ENCODE measurements at places on chromosomes 12 and 14.
A peak's percentile ranks its signal among the peaks of the same experiment; 100 is the strongest.

GRCh38 chr14:46140445-46140844 lies 511.1 kb downstream of the RPL10L start:
- no peak for DNase-seq

DNA sequence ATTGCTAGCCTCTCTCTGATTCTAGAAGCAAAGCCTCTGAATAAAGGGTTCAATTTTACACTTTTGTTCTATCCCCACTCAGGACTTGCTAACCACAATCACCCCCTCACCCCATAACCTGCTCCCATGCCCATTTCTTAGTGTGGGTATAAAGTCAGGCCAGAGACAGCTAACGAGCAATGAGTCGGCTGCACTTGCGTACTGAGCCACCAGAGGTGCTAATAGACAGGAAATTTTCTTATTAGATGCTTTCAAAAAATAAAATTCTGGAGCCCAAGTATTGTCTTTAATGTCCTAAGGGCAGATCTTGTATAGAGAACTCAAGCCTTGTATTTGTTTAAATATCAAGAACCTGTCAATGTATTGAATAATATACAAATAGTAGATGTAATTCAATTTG lies 256.9 kb downstream of the SYT1 start:
- DNase-seq, result no peak

GRCh38 chr14:71242237-71242748 lies 335.0 kb downstream of the PCNX1 start:
- DNase-seq, result no peak

- DNase-seq, result no peak
Measured at GRCh38 chr14:47919997-47920396, 244.6 kb upstream of the MDGA2 start.

- DNase-seq, result no peak
Measured at GRCh38 chr12:77882709-77883108, 52.0 kb downstream of the NAV3 start.

DNA sequence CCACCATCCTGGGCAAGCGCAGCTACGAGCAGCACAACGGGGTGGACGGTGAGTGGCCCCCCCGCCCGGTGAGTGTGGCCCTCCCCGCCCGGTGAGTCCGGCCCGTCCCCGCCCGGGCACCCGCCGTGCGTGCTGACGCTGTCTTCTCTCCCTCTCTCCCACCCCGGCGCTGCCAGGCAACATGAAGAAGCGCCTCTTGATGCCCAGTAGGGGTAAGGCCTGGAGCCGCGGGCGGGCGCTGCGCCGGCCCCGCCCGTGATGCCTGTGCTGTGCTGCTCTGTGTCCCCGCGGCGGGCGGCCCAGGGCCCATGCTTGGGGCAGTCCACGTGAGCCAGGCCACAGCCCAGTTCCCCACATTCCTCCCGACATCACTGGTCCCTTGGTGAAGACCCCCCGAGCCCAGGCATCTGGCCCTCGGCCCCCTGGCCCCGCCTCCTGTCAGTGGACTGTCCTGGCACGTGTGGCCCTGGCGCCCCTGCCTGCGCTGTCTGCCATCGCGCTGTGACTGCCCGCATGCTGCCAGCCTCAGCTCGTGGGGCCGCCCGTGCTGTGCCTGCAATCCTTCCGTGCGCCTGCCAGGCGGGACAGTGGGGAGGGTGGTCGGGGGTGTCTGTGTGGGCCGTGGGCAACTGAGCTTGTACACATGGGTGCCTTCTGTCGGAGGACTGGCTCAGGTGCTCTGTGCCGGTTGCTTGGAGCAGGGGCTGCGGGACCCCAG lies 7.9 kb upstream of the CRIP2 start:
- DNase-seq, result no peak

- no peak for DNase-seq
Measured at GRCh38 chr12:27488479-27488878, 35.5 kb upstream of the PPFIBP1 start.

GRCh38 chr12:132354982-132355680 lies 25.7 kb upstream of the GALNT9 start:
- DNase-seq, result no peak

DNA sequence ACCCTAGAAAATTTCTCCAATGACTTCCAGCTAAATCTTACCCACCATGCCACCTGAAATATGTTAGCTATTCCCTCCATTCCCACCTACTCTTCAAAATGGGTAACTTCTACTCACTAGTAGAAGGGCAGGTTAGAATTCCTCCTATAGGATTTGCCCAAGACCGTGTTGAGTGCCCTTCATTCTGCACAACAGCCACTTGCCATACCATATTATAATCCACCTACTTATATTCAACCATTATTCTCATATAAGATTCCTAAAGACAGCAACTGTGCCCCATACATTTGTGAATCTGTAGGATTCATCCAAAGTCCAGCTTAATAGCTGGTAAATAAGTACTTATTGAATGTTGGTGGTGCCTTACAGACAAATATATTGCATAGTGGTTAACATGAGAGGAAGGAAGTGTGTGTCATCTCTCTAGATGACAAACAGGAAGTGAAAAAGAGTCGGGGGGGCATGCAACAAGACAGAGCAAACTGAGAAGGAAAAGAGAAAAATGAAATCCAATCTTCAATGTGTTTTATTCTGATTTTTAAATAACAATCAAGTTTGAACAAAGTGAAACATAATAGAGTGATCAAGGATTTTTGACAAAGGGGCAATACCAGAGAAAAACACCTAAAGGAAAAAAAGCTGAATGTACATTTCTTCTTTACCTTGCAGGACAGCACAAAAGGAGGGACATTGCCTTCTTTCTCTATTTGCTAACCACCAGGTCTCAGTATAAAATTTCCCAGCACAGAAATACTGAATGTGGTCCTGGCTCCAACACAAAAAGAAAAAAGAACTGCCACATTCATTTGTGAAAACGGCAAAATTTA lies 389.3 kb upstream of the USP15 start:
- DNase-seq, result no peak

- no peak for DNase-seq
Measured at GRCh38 chr14:82190742-82191141, 657.1 kb upstream of the SEL1L start.

GRCh38 chr12:22110176-22110575 lies 64.2 kb downstream of the CMAS start:
- no peak for DNase-seq

- DNase-seq, result peak; percentile 71
Measured at GRCh38 chr12:67710582-67710981, 62.0 kb downstream of the DYRK2 start.

- peak; percentile 99 for DNase-seq
Measured at GRCh38 chr14:65356327-65356836, 56.1 kb upstream of the FUT8 start.

DNA sequence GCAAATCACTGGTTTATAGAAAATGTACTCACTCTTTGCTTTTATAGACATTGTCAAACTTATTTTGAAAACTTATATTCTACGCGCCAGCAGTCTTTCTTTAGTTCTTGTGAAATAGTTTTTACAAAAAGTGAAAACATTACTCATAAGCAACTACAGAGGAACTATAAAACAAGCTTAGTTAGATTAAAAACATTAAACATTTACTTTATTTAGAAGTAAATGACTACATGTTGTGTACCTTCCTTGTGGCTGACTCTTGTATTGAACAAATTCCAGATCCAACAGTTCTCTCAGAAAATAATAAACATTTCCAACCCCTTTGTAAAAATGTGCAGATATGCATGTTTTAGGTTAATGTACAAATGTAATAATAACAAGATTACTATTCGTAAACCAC lies 198.5 kb downstream of the SOX5 start:
- no peak for DNase-seq

DNA sequence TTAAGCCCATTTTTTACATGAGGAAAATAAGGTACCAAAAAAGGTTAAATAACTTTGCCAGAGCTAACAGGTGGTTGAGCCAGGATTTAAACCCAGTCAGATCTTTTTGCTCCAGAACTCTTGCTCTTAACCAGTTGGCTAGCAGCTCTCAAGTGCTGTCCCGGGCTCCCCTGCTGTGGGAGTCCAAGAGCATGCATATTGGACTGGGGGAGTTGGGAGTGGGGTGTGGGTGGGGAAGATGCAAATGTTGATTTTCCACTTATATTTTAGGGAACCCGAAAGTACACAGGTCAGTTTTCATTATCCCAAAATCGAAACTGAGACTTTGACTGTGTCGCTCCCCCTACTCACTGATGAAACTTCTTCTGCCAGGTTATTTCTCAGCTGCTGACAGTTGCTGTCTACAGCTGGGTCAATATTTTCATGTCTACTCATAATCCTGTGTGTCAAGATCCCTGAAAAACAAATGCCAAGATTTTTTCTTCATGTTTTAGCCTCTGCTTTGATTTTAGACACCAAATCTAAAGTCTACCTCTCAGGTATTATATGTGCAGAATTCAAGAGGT lies 172.3 kb upstream of the TMPO start:
- no peak for DNase-seq

- DNase-seq, result no peak
Measured at GRCh38 chr12:84913129-84913515, 523 bp upstream of the SLC6A15 start.

DNA sequence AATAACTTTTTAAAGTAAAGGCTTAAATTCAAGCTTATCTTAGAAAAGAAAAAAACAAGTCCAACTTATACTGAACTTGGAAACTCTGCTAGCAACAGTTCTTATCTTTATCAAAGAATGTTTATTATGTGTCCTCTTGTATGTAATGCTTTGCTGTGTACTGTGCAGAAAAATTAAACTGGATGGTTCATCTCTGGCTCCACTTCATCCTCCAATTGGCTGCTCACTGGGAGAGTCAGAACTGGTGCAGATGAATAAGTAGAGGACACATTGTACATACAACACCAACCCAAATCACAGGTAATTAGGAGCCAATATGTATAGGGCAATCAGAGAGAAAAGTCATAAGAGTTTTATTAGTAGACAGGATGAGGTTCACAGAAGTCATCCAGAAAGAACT lies 123.6 kb upstream of the NAP1L1 start:
- no peak for DNase-seq

GRCh38 chr12:116508145-116509121 lies 50.7 kb upstream of the MAP1LC3B2 start:
- no peak for DNase-seq

DNA sequence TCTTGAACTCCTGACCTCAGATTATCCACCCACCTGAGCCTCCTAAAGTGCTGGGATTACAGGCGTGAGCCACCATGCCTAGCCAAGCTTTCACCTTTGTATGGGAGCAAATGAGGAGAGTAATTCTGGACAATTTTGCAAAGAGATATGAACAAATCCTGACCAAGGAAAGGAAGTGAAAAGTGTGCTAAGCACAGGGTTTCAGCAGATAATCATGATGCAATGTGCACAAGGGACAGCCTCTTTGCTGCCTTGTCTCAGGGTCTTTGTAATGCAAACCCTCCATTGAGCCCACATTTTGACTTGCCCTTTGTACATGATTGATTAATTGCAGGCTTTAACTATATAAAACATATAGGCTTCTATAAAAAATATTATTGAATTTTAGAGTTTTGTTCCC lies 9.2 kb upstream of the PYGL start:
- no peak for DNase-seq

GRCh38 chr14:104583424-104584306 lies 4.1 kb downstream of the C14orf180 start:
- DNase-seq, result no peak

DNA sequence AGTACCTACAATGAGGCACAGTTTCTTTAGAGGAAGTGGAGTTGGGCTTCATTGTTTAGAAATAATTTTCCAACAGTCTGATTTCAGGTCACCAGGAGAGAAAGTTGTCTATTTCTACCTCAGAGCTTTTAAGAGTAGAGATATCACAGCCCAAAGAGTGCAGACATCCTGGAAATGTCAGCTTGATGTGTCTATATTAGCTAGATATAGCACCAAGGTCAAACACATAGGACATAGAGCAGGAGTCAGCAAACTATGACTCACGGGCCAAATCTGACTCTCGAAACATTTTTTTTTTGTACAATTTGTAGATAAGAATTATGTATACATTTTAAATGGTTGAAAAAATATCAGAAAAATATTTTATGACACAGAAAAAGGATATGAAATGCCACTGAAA lies 53.7 kb downstream of the KCNC2 start:
- DNase-seq, result no peak

GRCh38 chr14:32343926-32344430 lies 14.9 kb downstream of the AKAP6 start:
- no peak for DNase-seq

DNA sequence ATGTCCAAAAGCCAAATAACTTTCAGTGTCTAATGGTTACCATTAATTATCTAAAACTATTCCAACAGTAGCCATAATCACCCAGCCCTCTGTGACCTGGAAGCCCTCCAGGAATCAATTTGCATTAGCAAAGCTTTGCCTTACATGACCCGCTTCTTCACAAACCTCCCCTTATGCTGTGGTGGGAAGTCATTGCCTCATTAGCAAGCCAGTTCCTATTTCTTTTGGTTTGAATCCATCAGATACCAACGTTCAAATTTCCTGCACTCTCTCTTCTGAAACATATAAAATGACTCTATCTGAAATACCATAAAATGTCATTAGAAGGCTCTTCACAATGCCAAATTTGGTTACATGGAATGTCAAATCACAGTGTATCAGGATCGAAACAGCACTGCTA lies 268.3 kb upstream of the PRKD1 start:
- no peak for DNase-seq

DNA sequence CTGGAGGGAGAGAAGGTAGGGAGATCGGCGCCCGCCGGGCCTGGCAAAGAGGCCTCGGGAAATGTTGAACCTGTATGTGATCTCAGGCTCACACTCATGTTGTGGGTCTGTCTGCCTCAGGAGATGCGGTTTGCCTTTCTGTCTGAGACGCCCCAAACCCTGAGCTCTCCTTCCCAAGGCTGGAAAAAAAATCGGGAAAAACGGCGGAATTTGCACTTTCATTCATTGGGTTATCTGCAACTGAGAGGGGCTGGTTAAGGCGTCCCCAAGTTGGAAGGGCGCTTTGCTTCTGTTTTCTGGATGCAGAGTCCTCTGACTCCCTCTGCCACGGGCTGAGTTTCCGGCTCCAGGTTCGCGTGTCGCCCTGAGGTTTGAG lies 5.0 kb upstream of the HOXC9 start:
- peak; percentile 46 for DNase-seq

DNA sequence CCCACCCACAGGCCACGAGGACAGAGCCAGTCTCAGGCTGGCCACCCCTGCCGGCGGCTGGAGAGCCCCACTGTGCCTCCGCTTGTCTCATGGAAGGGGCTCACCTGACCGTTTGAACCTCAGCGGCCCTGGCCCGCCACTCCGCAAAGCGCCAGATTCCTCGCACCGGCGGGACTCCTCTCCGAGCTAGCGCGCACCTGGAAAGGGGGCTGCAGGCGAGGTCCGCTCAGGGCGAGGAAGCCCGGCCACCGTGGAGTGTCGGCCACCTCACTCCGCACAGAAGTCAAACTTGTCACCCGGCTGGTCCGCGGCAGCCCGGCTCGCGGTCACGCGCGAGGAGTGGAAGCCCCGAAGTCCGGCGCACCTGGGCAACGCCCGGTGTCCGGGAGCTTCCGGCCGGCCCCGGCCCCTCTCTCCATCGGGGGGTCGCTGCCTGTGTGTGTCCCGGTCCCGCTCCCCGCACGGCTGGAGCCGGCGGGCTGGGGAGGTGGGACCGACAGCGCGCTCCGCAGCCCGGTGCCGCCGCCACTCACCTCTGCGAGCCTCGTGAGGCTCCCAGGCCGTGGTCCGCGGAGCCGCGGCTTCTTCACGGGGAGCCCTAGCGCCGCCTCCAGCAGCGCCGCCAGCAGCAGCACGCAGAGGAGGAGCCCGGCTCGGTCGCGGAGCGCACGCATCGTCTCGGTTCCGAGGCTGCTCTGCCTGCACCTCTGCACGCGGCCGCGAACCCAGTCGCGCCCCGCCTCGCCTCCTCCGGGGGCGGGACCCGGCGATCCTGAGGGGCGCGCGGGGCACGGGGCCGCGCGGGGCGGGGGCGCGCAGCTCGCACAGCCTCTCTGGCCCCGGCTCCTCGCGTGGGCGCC lies at the start of gene ISM2:
Gene ISM2 (minus strand): TSS at position 697 of the 860 bp plus-strand sequence. CDS start 23 bp downstream, at position 674.
- DNase-seq, result peak; percentile 70
